ENCODE measurements at places on chromosomes 1 and 21.

- no peak for DNase-seq
Measured at GRCh38 chr1:204046346-204046745, 26.6 kb upstream of the SOX13 start.

- DNase-seq: peak; percentile 54
Measured at GRCh38 chr21:38806942-38807284, 1.2 kb downstream of the ETS2 start.

DNA sequence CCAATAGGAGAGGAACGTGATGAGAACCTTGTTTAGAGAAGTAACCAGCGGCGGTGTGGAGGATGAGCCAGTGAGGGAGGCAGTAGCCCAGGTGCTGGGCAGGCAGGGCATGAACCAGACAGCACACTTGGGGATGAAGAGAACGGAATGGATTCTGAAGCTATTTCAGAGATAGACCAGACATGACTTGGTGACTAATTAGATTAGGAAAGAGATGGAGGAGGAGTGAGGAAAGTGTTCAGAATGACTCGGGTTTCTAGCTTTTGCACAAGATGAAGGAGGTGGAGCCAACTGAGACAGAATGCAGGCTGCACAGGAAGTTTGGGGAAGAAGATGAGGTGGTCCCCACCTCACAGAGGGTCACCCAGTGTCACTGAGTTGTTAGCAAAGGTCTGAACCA, 5.1 kb downstream of the PEF1 start:
- DNase-seq: no peak

- no peak for DNase-seq
Measured at GRCh38 chr1:24364605-24364974, 45.4 kb downstream of the GRHL3 start.

GRCh38 chr1:213899413-213899812, 88.4 kb upstream of the PROX1 start:
- DNase-seq: no peak

Data from T-helper 2 cell (primary cell).